CD4-positive, alpha-beta T cell (primary cell): ENCODE measurements at places on chromosomes 1 and 21.
A peak's percentile ranks its signal among the peaks of the same experiment; 100 is the strongest.

- no peak for DNase-seq
Observed at GRCh38 chr21:45640888-45641479, 2.5 kb upstream of the PCBP3 start.

- no peak for DNase-seq
Observed at GRCh38 chr1:213982672-213983492, 4.9 kb upstream of the PROX1 start.

- DNase-seq, result no peak
Observed at GRCh38 chr1:110051262-110051648, 16.8 kb downstream of the STRIP1 start.

DNA sequence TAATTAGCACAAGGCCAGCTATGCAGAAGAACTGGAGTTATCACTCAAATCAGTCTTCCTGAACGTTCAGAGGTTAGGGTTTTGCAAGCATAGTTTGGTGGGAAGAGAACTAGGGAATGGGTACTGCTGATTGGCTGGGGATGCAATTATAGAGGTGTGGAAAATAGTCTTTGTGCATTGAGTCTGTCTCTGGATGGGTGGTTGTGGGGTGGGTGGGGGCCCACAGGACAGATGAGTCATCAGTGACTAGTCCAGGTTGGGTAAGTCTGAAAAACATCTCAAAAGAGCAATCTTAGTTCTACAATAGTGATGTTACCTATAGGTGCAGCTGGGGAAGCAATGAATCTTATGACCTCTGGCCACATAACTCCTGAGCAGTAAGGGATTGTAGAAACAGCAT, 89.7 kb upstream of the HMCN1 start:
- no peak for DNase-seq

GRCh38 chr1:160096274-160097116, 1.9 kb downstream of the IGSF8 start:
- DNase-seq, result no peak

- DNase-seq, result peak; percentile 9
Observed at GRCh38 chr1:147669469-147670318, 630 bp downstream of the ACP6 start.
